NCI-H1694 treated with DMSO at 0.1 percent for 48 hours (cell line): ENCODE measurements at places on chromosomes 2 and 18.
A peak's percentile ranks its signal among the peaks of the same experiment; 100 is the strongest.

GRCh38 chr2:195407783-195408182 lies 249.2 kb upstream of the SLC39A10 start:
- DNase-seq = no peak

GRCh38 chr18:26763446-26764110 lies 101.9 kb downstream of the AQP4 start:
- no peak for DNase-seq

- peak; percentile 82 for DNase-seq
Observed at GRCh38 chr2:74862020-74862964, 28.4 kb downstream of the HK2 start.

DNA sequence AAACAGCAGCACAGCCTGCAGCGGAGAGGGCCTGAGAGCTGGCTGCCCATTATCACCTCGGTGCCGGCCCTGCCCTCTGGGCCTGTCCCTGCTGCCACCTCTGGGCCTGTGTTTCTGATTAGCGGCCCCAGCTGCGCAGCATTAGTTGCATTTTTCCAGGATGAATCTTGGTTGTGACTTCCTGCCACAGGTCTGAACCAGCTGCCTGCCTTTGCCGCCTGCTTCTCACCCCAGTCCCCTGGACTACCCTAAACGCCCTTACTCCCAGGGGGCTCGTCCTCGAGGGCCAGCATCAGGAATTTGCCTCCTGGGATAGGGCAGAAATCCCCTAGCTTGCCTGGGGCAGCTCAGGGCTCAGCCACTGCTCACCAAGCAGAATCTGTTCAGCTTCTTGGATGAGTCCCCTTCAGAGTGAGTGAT lies 342.8 kb downstream of the DYSF start:
- DNase-seq = no peak

GRCh38 chr18:58288921-58289797 lies 245.1 kb downstream of the NEDD4L start:
- no peak for DNase-seq

GRCh38 chr2:23696752-23697045 lies 230.2 kb downstream of the ATAD2B start:
- DNase-seq = no peak

DNA sequence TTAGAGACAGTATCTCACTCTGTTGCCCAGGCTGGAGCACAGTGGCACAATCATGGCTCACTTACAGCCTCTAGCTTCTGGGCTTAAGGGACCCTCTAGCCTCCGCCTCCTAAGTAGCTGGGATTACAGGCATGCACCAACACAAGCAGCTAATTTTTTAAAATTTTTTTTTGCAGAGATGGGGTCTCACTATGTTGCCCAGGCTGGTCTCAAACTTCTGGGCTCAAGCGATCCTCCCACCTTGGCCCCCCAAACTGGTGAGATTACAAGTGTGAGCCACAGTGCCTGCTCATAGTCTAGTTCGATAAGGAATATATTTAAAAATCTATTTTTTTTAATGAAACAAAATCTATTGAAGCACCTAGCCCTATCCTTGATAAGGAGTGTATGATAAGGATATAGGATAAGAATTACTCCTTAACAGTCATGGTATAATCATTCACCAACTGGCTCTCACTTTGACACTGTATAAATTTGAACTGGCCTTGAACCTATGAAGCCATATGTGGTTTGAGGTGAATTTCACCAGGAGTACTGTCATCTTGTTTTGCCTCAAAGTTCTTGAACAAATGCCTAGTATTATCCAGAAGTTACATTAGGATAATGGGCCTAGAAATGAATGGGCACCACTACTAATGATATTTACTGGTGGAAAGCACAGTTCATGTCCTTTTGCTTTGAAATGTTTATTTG lies 71.1 kb downstream of the EXOC6B start:
- DNase-seq = no peak

- no peak for DNase-seq
Observed at GRCh38 chr2:145813481-145813880, 1293.6 kb upstream of the ZEB2 start.

DNA sequence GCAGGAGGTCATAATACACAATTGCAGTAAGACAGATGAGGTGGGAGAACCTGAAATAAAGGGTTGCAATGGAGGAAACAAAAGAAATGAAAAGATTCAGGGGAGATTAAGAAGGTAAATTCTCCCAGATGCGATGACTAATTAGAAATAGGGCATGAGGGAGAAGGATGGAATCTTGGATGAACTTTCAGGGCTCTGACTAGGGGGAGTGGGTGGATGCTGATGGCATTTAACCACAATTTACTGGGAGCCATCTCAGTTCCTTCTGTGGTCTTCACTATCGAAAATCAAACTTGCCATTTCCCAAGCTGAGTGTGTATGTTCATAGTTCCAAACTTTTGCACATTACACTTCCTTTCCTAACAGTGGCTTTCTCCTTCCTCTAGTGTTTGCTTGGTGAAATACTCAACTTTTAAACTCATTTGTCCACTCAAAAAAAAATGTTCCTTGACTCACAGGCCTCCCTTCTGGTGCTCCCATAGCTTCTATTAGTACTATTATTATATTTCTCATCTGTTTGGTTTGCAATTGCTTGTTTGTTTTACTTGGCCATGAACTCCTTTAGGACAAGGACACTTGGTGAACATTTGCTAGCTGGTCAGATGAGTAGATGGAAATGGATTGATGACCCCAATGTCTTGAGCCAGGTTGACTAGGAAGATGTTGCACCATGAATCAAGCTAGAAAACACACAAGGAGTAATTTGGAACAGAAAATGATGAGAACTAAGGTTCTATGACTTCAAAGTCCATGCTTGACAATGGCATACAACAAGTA lies 178.5 kb downstream of the DIS3L2 start:
- no peak for DNase-seq
